HFFc6 (cell line): ENCODE measurements at places on chromosomes 2 and 18.

GRCh38 chr18:70047931-70048603, 100.4 kb upstream of the CD226 start:
- peak; percentile 41 for DNase-seq

DNA sequence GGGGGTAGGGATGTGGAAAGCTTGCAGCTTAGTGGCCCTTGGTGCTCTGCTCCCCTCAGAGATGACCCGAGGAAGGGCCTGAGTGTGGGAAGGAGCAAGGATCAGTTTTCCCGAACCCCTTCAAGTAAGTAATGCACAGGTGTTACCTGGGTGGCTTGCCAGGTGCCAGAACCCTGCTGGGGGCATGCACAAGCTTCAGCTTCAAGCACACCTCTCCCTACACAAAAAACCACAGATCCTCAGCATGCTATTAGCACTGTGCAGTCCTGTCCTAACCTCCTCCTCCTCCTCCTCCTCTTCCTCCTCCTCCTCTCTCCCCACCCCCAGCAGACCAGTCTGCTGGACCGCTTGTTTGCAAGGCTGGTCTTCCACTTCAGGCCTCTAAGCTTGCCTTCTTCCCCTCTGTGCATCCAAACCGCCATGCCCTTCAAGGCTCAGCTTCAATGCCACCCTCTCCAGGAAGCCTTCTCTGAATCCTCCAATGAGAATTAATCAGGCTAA, 114.8 kb downstream of the ACAA2 start:
- no peak for DNase-seq

- no peak for DNase-seq
These were observed 73.9 kb downstream of the MAP4K4 start for GRCh38 chr2:101771227-101771902.

DNA sequence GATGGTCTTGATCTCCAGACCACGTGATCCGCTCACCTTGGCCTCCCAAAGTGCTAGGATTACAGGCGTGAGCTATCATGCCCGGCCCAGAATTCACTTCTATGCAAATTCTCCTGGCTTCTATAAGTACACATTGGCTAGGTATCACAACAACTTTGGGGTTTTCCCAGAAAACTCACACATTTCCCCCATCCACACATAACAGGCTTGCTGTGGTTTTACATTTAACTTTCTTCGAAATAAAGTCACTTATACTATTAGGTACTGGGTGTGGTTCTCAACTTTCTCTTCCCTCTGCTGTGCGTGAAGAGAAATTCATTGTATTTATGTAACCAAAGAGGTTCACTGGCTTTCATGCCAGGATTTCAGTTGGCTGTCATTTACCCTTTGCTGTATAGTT, 439.4 kb upstream of the CWC22 start:
- no peak for DNase-seq

DNA sequence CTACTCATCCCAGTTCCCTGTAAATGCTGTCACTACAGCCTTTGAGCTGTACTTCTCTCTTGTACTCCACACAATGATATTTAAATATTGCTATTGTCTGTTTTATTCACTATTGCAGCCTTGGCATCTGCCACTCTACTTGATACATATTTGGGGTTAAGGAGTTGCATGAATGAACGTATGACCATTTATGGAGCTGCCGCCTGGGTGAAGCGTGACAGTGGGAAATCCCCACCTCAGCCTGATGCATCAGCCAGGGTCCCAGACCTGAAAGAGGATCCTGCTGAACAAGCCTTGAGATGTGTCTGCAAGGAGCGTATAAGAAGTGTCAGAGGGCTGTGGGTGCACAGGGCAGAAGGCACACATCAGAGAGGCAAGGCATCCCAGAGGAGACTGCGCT, 39.1 kb downstream of the MRPL35 start:
- no peak for DNase-seq

GRCh38 chr2:95071856-95072255, 46.3 kb downstream of the MAL start:
- no peak for DNase-seq

DNA sequence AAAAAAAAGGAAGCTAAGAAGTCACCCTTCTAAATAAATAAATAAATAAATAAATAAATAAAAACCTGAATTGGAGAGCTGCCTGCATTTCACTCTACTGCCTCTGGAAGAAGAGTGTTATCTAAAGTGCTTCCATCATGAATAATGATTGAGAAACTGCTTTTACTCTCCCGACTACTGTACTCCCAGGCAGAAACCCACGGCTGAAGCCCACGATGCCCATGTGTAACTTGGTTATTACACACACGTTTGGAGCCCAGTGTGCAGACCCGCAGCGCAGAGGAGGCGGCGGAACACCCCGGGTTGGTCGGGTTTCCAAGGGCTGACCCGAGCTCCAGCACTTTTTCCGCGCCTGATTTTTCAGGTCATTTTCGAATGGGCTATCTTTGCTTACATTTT, 697 bp upstream of the SPATS2L start:
- DNase-seq: peak; percentile 41

- DNase-seq: no peak
These were observed 99.7 kb downstream of the ICA1L start for GRCh38 chr2:202771741-202772460.

DNA sequence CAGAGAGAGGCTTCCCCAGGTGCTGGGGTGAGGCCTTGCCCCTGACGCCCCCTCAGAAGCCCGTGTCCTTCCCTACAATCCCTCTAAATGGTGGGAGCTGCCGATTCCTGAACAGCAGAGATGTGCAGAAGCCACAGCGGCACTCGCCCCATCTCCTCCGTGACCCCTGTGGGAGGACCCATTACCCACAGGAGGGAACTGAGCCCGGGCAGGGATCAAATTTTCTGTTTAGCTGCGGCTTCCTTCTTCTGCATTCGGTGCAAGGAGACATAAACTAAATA, 181.2 kb upstream of the RAB6C start:
- no peak for DNase-seq
